Activated T-helper 1 cell treated with Interleukin-2 at 50 U/mL for 16 hours (primary cell): ENCODE measurements at places on chromosomes 12 and 14.

GRCh38 chr12:115648463-115648862, 629.0 kb downstream of the MED13L start:
- no peak for DNase-seq

DNA sequence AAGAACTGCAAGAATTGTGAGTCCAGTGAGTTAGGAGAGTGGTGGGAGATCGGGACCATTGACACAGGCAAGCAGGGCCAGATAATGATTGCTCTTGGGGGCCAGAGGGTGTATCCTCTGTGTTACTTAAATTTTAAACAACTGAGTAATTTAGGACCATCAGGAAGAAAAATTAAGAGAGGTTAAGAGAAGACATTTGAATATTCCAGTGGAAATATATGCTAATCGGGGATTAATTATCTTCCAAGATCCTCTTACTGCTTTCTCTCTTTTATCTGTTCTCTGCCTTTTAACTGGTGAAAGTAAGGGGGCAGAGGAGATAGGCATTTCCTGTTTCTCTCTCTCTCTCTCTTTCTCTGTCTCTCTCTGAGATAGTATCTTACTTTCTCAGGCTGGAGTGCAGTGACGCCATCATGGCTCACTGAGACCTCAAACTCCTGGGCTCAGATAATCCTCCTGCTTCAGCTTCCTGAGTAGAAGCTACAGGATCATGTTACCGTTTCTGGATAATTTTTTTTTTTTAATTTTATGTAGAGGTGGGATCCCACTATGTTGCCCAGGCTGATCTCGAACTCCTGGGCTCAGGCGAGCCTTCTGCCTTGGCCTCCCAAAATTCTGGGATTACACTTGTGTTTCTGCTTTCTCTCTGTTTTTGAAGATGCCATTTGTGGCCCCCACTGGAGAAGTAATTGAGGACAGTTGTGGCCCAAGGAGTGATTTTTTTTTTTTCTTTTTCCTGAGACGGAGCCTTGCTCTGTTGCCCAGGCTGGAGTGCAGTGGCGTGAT, 85.1 kb downstream of the DIP2B start:
- no peak for DNase-seq

GRCh38 chr14:88904864-88905263, 80.4 kb downstream of the TTC8 start:
- DNase-seq: no peak

DNA sequence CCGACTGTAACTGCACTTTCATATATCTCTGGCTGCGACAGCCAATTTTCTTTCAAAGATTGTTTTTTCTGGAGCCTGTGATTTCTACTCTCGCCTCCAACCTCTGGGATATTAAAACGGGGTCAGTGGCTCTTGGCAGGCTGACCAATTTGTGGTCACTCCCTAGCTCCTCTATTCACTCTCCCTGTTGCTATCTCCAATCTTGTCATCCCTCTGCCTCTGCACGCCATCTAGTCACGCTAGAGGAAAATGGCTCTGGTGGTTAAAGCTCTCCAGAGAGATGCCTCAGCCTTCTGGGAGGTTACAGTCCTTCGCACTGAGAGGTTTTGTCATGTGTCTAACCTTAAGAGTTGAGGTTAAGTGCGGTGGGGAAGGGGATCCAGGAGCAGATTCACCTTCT, 59.8 kb upstream of the CISTR start:
- no peak for DNase-seq

GRCh38 chr12:20305470-20305869, 62.9 kb upstream of the PDE3A start:
- DNase-seq: no peak

GRCh38 chr12:78330131-78330530, 499.4 kb downstream of the NAV3 start:
- DNase-seq: no peak

GRCh38 chr12:71710276-71711125, 24.6 kb downstream of the TMEM19 start:
- DNase-seq: no peak

DNA sequence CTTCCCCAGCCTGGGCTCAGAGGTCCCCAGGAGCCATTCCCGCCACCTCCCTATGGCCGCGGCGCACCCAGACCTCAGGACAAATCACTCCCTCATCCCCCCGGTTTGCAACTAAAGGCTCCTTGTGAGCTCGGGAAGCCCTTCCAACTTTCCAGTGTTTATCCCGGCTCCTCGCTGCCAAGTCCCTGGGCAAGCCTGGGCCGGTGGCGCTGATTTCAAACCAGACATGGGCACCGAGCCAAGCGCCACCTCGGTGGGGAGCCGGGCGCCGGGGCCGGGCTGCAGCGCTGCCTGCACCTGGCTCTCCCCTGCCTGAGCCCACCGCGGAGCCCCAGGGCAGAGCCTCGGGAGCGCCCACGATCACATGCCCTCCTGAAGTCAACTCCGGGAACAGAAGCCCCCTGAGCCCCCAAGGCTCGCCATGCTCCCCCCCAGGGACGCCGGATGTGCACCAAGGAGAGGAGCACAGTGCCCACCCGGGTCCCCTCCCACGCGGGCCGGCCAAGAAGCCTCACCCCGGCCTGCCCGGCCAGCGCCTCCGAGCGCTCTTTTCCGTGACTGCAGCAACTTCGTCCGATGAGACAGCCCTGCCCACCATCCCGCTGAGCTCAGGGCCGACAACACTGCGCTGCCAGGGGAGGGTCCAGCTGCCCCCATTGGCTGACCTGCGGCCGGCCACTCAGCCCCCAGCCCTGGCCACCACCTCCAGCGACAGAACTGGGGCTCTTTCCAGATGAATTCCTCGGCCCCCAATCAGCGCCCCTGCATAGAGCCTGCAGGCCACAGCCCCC, 50.0 kb downstream of the NCOR2 start:
- DNase-seq: no peak

DNA sequence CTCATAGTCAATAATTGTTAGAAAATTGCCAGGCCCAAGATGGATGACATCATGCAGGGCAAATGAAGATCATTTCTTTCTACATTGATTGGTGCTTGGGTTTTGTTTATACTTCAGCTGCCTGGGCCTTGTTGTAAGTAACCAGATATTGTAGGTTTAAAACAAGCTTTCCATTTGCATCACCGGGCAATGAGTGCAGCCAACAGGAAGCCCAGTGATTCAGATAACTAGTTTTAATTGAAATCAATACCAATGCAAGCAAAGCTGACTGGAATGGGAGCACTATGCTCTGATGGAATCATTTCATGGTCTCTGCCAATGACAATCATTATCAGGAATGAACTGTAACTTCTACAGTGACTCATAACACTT, 279.3 kb downstream of the DUSP6 start:
- no peak for DNase-seq

GRCh38 chr12:79058342-79058741, 193.8 kb downstream of the SYT1 start:
- no peak for DNase-seq

GRCh38 chr14:52987042-52987441, 36.2 kb upstream of the FERMT2 start:
- no peak for DNase-seq

GRCh38 chr12:131002216-131002631, 48.5 kb downstream of the ADGRD1 start:
- DNase-seq: no peak

GRCh38 chr12:98516111-98516873, 902 bp downstream of the TMPO start:
- peak; percentile 63 for DNase-seq

DNA sequence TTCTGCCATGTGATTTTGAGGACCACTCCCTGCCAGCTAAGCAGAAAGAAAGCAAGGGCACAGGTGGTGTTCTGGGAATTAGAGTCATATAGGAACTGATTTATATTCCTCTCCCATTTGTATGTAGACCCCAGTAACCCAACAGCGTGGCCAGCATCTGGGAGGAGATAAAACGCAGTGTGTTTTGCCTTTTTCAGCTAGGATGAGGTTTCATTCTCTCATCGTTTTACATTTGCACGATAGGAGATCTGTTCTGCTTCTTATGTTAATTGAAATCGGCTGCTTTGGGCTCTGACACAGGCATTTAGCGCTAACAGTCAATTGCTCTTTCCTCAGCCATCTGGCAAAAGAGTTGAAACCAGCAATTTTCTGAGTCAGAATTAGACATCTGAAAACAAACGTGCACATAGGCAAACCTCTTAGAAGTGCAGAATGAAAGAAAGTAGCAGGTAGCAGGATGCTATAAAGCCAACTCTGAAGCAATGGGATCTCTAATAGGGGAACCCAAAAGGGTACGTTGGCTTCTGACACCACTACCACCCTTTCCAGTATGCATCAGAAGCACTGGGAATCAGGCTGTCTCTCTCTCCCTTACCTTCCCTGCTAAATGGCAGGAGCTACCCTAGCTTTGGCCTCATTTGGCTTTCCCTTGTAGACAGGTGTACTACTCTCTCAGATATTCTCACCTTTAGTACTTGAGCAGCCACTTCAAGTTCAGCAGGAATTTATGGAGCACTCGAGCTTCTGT, 219.1 kb downstream of the PHLDA1 start:
- DNase-seq: no peak

GRCh38 chr14:34470319-34470718, 8.3 kb upstream of the SPTSSA start:
- DNase-seq: no peak

- no peak for DNase-seq
Measured at GRCh38 chr12:107917912-107918800, 143.7 kb downstream of the ASCL4 start.

- no peak for DNase-seq
Measured at GRCh38 chr12:110157539-110157938, 33.4 kb downstream of the IFT81 start.

DNA sequence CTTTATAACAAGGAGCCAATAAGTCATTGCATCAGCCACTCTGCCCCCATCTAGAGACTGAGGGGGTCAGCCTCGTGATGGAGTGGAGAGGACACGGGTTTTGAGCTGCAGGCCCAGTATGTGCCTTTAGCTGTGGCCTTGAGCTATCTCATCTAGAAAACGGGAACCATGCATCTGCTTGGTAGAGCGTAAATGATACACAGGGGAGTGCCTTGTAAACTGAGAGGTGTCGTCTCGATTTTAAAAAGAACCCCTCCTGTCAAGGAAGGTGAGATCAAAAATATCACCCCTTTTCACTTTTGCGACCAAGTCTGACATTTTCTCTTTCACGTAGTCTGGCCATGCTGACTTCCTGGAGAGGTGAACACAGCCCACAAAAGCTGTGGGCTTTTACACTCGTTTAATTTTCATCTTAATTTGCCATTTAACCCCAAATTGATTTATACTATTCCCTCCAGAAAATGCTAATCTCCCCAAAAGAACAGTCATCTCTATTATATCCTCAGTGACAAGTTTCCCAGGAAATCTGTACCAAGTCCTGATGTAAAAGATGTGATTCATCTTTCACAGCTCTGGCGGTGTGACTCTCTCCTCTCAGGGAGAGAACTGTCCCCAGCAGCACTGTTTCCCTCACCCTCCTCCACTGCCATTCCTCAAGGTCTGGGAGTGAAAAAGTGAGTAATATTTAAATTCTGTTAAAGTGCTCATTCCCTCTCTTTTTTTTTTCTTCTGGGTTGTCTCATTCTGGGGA, 30.6 kb downstream of the VCPKMT start:
- no peak for DNase-seq

GRCh38 chr12:45731190-45731775, 1.8 kb downstream of the ARID2 start:
- DNase-seq: no peak

- DNase-seq: no peak
Measured at GRCh38 chr14:103684471-103684870, 30.8 kb downstream of the XRCC3 start.

- DNase-seq: no peak
Measured at GRCh38 chr12:42802785-42803189, 213.2 kb upstream of the PRICKLE1 start.

- no peak for DNase-seq
Measured at GRCh38 chr12:109893261-109893995, 6.6 kb upstream of the TCHP start.

DNA sequence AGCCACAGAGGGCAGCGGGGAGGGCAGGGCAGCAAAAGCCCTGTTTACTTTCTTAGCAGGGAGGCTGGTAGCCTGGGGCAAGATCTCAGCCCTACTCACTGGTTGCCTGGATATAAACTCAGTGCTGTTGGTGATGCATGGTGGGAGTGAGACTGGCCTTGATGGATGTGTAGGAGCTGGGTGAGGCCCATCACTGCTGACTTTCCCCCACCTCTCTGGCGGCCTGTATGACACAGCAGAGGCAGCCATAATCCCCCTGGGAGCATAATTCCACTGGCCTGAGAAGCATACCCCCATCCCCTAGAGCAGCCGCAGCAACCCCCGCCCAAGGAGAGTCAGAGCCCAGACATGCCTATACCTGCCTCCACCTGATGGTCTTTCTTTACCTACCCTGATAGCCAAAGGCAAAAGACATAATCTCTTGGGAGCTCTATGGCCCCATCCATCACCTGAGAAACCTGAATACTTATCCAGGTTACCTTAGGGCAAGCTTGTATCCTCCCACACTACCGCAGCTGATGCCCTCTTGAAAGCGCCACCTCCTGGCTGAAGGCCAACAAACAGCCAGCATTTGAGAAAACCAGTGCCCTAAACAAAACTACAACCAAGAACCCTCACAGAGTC, 59.3 kb downstream of the DNAI7 start:
- no peak for DNase-seq

GRCh38 chr14:103885509-103885932, 38.1 kb upstream of the PPP1R13B start:
- DNase-seq: no peak

GRCh38 chr14:95527387-95528002, 7.4 kb upstream of the GLRX5 start:
- no peak for DNase-seq

GRCh38 chr12:105961821-105962671, 176.7 kb downstream of the NUAK1 start:
- no peak for DNase-seq

DNA sequence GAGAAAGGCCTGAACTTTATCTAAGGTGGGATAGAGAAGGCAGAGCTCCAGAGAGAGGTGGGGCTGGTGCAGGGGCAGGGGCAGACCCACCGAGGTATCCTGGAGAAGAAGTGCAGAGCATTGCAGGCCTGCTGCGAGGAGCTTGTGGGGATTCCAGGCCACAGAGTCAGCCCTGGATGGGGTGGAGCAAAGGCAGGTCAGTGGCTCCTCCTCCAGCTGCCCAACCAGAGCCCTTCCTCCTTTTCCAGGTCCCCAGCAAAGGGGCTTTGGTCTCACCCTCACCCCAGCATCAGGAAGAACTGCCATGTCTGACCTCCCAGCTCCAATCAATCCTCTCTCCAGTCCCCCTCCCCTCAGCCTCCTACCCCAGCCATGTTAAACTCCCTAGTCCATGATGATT, 19.8 kb upstream of the ZNF740 start:
- DNase-seq: no peak
